RWPE2 (cell line): ENCODE measurements at places on chromosomes 6 and 20.

GRCh38 chr6:141421378-141421777, 711.3 kb upstream of the GJE1 start:
- no peak for DNase-seq

GRCh38 chr20:23143098-23143497, 57.0 kb upstream of the CD93 start:
- DNase-seq: peak; percentile 72

DNA sequence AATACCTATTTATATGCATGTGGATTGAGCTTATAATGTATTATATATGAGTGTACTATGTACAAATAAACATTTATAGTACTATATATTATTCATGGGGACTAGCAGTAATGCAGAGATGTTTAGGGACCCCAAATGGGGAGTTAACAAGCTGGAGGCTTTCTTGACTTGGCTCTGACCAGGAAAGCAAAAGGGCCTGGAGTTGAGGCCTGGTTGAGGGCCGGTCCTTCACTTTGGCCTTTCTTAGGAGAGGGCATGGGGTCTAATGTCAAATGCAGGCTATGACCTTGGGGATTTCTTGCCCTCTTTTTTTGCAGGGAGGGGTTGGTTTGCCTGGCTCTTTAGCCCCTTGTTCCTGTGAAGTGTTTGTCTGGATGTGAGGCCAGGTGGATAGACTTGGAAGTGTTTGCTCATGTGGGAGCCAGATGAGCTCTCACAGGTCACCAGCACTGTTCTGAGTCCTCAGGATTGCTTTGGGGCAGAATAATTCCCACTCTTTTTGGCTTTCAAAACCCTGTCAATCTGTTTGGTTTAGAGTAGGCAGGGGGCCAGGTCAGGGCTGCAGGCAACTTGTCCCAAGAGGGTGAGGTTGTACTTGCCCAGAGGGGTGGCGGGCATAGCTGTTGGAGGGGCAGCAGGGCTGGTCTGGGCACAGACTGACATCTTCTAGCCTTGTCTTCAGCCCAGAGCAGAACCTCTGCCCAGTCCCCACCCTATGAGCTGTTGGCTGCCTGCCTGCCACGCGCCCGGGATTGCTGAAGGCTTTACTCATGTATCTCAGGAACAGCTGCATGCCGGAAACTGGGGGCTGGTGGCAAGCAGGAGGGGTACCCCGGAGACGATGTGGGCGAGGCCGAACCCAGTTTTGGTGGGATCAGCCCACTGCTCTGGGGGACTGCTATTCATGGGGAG, 14.6 kb downstream of the TJAP1 start:
- peak; percentile 90 for DNase-seq

DNA sequence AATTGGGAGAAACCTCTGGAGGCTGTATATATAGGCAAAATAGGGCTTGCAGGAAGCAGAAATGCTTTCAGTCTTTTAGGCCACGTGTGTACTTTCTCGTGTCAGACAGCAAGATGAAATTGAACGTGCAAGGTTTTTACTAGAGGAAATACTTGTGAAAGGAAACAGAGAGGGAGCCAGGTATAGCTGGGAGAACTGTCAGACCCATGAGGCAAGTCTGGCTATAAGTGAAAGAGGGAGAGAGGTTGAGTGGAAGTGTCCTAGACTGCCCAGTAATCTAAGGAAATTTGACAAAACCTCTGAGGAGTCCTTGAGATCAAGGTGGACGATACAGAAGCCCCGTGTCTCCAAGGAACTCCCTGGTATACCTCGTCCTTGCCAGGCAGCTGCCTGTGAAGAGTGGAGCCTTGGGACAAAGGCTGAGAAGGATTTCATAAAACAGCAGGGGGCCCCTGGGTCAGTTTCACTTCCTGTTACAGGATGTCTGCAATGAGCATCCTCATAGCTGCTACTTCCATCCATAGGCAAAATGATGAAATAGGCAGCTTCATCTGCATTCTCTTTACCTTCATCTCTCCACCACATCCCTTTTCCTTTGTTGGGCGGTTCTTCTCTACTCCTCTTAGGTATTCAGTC, 114.4 kb upstream of the MAP3K7 start:
- DNase-seq: no peak

DNA sequence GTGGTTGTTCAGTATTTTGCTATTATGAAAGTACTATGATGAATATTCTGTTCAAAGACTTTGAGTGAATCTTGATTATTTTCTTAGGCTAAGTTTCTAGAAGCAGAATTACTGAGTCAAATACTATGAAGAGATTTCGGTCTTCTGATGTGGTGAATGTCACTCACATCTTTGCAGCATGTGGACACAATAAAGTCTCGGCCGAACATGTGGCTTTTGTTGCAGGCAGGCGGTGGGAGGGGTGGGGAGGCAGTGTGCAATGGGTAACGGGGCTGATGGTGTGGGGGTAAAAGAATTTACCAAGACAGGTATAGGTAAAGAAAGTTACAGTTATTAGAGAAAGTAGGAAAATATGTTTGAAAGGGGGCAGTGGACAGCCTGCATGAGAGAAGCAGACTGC, 156.4 kb upstream of the DTNBP1 start:
- no peak for DNase-seq

DNA sequence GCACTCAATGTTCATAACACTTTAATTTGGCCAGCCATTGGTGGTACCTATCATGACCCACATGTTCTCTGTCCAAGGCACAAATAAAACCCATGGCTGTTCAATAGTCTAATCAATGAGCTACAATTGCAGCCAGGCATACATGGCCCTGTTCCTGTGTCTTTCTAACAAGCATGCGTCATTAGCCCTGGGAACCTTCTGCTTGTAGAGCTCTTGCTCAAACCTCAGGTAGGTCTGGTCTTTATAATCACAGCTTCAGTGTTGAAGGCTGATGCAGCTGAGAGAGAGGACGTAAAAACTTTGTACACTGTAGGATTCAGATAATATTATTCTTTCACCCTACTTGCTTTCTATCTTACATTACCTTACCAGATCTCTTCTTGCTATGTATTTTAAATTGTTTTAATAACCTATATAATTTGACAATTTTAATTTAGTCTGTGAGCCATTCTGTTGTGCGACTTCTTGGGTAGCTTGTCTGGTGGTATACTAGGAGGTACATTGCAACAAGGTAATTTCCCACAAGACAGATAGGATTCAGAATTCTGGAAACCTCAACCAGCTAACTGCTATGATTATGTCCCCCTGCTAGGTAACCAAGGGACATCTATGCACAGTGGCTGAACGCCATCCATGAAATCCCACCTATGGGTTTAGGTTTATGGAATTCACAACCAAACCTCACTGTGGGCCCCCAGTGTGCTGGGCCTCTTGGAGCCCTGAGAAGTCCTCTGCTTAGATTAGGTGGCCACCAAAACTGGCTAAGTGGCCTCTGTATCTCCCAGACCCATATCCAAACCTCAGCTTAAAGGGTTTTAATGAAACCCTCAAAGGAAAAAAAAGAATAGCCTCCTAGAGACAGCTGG, 55.4 kb upstream of the RIPOR2 start:
- no peak for DNase-seq

- DNase-seq: no peak
These were observed 39.7 kb downstream of the SIRPA start for GRCh38 chr20:1934721-1935573.

- no peak for DNase-seq
These were observed 25.5 kb downstream of the DCDC2 start for GRCh38 chr6:24332317-24332716.

GRCh38 chr20:40738976-40739375, 49.9 kb upstream of the MAFB start:
- DNase-seq: no peak

DNA sequence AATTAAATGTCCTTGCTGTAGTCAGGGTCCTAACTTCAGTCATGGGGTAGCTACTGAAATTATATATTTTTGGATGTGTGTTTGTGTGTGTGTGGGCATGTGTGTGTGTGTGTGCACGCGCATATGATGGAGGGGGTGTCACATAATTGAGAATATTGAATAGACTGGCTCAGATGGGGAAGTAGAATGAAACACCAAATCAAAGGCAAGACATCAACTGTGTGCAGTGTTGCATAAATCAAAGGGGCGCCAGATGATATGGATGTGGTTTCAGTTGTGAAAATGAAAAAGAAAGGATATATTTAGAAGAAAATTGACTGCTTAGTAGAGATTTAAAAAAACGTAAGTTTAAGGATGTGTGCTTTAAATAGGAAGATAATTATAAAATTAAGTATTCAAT, 144.2 kb upstream of the CEP162 start:
- no peak for DNase-seq

DNA sequence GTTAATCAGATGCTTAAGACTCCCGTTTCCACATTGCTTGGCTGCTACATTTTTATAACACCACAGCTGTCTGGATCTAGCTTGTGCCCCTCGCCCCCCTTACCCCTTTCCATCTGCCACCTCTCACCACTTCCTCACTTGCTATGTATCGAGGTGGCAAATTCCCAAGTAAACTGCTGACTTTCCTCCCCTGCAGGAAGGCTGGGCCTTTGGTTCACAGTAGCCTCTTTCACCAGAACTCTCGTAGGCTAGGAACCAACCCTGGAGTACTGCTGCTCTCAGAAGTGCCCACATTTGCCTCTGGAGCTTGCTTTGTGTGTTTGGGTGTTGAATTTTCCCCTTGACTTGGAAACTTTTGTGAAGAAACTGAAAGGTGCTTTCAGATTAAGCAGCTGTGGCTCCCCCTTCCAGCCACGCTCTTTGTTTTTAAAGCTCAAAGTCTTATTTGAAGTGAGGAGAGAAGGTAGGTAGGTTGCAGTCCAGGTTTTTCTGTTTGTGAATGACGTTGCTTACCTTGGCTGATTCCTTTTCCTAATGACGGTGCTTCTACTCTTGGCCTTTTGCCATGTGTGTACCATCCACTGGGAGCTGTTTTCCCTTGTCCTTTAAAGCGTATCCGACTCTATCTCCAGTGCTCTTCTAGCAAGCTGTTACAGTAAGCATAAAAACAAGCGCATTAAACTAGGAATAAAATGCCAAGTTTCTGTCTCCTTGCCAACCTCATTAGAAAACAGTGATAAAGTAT, 90.4 kb downstream of the CARMIL1 start:
- DNase-seq: no peak

DNA sequence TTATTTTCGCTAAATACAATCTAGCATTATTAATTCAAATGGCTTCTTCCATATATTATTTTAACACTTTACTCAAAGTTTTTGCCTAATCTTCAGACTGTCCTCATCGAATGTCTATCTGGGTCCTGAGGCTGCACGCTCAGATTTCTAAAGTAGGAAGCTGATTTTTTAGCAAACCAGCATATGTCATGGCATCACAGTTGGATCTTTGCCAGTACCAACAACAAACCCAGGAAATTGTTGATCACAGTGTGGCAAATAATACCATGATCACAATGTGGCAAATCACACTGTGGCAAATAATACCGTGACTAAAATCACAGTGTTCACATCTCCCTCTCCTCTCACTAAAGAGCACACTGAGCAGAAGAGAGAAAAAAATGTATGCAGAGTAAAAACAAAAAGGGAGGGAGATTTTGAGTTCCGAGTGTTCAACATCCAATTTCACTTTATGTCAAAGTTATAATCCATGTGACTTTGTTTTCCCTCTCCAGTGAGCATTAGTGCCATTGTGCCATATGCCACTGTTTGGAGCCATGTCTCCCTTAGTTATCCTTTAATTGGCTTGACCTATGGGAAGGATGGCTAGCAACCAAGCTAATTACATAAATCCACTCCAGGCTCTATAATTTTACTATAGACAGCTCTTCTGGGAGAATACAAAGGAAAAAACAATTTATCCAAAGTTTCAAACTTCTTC, 1059.6 kb downstream of the HACE1 start:
- DNase-seq: no peak

GRCh38 chr6:34305982-34306708, 57.3 kb upstream of the SMIM29 start:
- no peak for DNase-seq

DNA sequence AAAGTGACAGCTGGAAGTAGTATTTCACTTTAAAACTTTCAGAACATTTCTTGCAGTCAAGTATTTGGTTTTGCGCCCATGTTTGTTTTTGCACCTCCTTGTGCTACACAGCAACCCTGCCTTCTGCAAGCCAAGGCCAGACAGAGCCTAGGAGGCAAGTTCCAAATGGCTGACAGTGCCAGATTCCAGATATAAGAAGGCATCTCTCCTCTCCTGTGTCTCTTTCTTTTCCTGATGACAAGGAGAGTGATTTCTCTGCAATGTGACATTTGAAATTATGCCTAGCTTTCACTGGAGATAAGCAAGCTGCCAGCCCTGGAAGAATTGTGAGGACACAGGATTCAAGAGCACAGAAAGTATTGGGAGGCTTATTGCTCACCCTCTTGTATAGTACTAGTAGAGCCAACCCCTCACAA, 149.1 kb upstream of the TENT5A start:
- no peak for DNase-seq

GRCh38 chr6:162181111-162181510, 546.5 kb downstream of the PRKN start:
- no peak for DNase-seq

- DNase-seq: no peak
These were observed 14.1 kb upstream of the CPNE5 start for GRCh38 chr6:36853325-36853724.

- DNase-seq: no peak
These were observed 131.3 kb downstream of the GJA10 start for GRCh38 chr6:90025523-90026061.

GRCh38 chr6:113414511-113414910, 442.6 kb upstream of the MARCKS start:
- DNase-seq: no peak

- DNase-seq: no peak
These were observed 259.0 kb downstream of the FOXC1 start for GRCh38 chr6:1868561-1869261.

GRCh38 chr20:8298426-8299043, 166.5 kb downstream of the PLCB1 start:
- DNase-seq: no peak

GRCh38 chr20:58753267-58753921, 60.8 kb downstream of the NPEPL1 start:
- no peak for DNase-seq

- no peak for DNase-seq
These were observed 45.1 kb upstream of the RPS6KA2 start for GRCh38 chr6:166672146-166672545.

DNA sequence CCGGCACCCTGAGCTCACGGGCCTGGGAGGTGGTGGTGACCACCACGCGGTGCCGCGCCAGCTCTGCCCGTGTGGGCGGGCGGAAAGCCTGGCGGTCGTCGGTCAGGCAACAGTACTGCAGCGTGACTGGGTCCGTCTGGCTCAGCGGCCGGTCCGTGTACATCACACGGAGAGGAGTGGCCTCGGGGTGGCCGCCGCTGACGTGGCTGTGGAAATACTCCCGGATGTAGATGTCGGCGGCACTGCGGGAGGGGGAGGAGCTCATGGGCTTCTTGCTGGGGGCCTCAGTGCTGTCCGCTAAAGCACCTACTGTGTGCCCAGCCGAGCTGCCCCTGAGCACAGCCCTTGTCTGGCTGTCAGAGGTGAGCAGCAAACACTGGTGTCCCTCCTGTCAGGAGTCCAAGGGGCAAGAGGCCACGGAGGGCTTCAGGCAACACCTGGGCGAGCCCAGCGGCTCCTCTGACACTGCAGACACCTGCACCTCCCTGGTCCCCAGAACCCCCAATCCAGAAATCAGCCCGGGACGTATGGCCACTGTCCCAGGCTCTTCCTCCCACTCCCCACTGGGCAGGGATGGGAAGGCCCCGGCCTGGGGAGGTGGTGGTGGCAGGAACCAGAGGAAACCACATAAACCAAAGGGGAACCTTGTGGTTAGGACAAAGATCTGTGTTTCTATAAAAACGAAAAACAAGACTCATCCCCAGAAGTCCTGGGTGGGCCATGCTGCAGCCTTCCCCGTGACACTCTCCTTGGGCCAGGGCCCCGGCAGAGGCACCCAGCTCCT, 6.5 kb downstream of the HELZ2 start:
- peak; percentile 89 for DNase-seq
